Stimulated activated CD4-positive, alpha-beta T cell treated with anti-CD3 and anti-CD28 coated beads, TNF-alpha, amount 100 ng/mL, for 1 hour (primary cell): ENCODE measurements at places on chromosomes 7 and 10.

DNA sequence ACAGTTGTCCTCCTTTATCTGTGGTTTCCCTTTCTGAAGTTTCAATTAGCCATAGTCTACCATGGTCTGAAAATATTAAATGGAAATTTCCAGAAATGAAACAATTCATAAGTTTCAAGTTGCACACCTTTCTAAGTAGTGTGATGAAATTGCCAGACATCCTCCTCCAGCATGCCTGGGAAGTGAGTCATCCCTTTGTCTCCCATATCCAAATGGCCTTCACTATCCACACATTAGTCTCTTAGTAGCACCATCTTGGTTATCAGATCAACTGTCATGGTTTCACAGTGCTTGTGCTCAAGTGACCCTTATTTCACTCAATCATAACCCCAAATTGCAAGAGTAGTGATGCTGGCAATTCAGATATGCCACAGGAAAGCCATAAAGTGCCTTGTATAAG, 83.4 kb upstream of the PPP1R9A start:
- no peak for DNase-seq

- no peak for DNase-seq
These were observed 399.5 kb upstream of the FOXK1 start for GRCh38 chr7:4282434-4283223.

GRCh38 chr10:6478722-6479121, 101.4 kb downstream of the PRKCQ start:
- no peak for DNase-seq

DNA sequence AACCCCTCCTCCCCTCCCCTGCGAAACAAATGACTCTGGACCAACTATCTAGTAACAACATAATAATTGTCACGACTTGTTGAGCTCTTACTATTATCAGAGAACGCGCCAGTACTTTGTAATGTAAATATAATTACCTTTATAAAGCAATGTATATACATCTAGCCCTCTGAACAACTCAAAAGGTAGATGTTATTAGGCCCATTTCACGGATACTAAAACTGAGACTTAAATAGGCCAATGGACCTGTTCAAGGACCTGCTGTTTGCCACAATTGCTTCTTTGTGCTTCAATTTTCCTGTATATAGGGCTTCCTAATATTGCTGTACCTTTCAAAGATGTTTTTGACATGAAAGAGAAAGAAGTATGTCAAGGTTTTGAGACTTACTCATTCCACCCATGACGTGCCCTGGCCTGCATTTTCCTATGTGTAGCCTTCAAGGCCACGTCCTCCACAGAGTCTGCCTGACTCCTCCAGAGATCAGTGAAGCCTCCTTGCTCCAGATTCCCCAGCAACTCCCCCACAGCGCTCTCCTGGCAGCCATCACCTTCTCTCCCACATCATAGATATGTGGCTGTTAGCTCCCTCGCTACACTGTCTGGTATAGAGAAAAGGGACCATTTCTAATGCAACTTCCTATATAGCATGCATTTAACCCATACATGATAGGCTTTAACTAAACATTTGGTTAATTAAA, 156.6 kb downstream of the SKIDA1 start:
- no peak for DNase-seq

- no peak for DNase-seq
These were observed 162.8 kb upstream of the SEMA3C start for GRCh38 chr7:81081616-81082015.

- DNase-seq = no peak
These were observed 17.6 kb downstream of the LIMK1 start for GRCh38 chr7:74101061-74101681.

GRCh38 chr7:127393368-127394058, 1.0 kb upstream of the ZNF800 start:
- DNase-seq = no peak

GRCh38 chr10:119668461-119668860, 17.3 kb downstream of the BAG3 start:
- DNase-seq = no peak

GRCh38 chr10:130772676-130773075, 538.8 kb downstream of the TCERG1L start:
- no peak for DNase-seq

- no peak for DNase-seq
These were observed 752 bp downstream of the LRMDA start for GRCh38 chr10:75432176-75432575.

DNA sequence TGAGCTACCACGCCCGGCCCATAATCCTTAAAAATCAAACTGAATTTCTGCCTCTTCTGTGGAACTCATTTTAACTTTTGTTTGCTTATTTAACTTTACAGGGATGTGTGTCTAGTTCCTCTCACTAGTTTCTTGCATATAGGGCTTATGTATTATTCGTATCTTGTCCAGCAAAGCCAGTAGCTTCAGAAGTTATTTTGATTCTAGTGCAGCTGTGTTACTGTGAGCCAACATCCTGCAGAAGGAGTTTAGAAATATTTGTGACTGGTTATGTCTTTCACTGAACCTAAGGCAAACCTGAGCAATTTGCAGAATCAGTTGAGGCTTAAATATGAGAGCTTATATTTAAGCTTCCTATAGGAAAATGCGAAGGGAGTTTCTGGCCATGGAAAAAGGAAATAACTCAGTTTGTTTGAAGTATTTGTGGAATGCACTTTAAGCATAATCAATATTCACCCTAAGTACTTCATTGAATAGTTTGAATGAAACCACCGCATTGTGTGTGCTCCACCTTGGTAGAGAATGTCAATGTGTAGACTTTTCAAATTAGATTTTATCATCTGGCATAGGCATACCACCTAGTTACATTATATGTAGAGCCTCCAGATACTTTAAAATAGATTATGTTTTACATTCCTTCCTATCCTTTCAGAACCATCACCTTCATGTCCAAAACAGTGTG, 90.8 kb downstream of the MCU start:
- DNase-seq = no peak

- DNase-seq = no peak
These were observed 210.8 kb downstream of the ADAM12 start for GRCh38 chr10:126177417-126178030.

DNA sequence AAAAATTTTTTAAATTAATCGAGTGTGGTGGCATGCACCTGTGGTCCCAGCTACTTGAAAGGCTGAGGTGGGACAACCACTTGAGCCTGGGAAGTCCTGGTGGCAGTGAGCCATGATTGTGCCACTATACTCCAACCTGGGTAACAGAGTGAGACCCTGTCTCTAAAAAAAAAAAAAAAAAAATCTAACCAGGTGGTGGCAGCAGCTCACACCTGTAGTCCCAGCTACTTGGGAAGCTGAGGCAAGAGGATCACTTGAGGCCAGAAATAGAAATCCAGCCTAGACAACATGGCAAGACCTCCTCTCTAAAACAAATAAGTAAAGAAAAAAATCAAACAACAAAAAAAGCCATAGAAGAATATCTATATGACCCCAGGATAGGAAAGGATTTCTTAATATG, 3.6 kb upstream of the MYOF start:
- DNase-seq = no peak

DNA sequence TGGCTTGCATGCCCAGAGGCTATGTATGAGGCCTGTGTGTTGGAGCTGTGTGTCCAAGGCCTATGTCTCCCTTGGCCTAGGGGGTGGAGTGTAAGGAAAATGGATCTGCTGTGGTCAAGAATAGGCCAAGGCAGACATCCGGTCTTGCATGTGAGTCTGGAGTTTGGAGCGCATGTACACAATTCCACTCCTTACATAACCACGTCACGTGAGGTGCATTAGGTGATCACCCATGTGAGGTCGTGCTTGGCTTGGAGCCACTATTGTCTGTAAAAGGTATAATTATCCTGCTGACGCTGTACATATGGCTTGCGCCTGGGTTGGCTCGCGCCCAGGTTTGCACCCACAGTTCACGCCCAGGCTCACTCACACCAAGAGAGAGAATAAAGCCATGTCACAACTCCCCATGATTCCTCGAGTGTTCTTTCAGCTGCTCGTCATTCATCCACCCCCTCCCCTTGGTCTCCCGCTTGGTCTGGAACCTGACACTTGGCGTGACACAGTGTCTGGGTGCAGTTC, 105.5 kb downstream of the BICC1 start:
- no peak for DNase-seq

DNA sequence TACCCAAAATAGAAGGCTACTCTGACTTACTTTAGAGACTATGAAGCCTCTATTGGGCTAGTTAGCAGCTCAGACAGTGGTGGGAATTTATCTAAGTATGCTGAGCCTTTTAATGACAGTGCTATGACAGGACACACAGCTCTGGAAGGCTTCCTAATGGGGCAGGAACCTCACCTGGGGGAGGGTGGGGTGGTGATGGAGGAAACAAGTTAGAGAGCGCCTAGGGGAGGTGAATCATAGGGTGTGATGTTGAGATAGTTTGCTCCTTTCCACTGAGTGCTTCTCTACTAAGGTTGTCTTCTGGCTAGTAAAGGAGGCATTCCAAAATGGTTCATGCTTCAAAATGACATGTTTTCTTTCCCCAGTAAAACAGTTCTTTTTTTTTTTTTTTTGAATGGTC, 42.1 kb downstream of the PPP1R9A start:
- no peak for DNase-seq

DNA sequence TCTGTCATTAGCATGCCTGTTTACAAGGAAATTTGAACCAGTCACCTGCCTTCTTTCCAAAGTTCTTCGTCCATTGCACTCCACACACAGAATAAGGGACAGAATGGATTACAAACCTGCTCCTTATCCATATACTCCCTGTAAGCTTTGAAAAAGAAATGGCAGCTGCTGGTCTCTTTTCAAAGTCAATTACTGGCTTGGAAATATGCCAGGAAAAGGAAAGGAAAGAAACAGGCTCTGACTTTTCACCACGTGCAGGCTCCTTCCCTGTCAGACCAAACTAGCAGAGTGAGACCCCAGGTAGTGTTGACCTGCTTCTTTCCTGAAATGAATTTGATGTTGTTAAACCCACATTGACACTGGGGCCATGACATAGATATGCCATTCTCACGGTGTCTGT, 84.5 kb downstream of the LHFPL3 start:
- no peak for DNase-seq

- no peak for DNase-seq
These were observed 202.4 kb upstream of the HPS1 start for GRCh38 chr10:98649170-98649569.

- no peak for DNase-seq
These were observed 130.7 kb downstream of the ADRA2A start for GRCh38 chr10:111207500-111207899.

DNA sequence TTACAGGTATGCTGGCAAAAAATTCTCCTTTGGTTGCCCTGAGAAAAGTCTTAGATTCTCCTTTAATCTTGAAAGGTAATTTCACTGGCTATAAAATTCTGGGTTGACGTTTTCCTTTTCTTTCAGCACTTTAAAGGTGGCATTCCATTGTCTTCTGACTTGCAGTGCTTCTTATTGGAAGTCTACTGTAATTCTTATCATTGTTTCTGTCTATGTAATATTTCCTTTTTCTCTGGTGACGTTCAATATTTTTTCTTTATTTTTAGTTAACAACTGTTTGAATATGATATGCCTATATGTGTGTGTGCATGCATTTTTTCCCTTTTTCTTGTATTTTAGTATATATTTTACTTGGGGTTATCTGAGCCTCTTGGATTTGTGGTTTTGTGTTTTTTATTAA, 111.0 kb downstream of the GPR158 start:
- DNase-seq = no peak

- no peak for DNase-seq
These were observed 234.0 kb upstream of the CXCL12 start for GRCh38 chr10:44618910-44619309.

- no peak for DNase-seq
These were observed 56.5 kb downstream of the MAP3K8 start for GRCh38 chr10:30490289-30491000.

- DNase-seq = no peak
These were observed 125.7 kb upstream of the SDK1 start for GRCh38 chr7:3175285-3175902.
